ENCODE measurements at places on chromosomes 3 and 15.

DNA sequence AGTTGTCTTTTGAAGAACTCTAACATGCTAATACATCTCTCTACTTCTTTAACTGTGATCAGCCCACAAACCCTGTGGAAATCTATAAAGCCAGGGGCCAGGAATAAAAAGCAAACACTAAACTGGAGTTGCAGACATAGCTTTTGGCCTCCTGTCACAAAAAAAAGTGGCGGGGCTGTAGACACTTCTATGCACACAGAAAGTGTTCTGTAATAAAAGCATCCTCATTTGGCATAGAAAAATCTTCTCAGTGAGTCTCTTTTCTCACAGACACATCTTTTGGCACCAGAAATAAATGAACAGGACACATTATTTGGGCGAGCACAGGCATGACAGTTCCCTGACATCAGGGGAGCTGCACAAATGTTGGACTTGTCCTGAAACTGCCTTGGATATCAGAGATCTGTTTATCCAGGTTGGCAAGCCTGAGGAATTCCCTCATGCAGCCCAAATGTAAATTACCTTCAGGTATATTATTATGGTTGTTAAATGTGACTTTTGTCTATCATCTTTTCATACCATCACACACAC is 355.4 kb downstream of the FGF12 start:
- no peak for DNase-seq

- DNase-seq = no peak
These were observed 221.2 kb downstream of the SQOR start for GRCh38 chr15:45855907-45856579.

DNA sequence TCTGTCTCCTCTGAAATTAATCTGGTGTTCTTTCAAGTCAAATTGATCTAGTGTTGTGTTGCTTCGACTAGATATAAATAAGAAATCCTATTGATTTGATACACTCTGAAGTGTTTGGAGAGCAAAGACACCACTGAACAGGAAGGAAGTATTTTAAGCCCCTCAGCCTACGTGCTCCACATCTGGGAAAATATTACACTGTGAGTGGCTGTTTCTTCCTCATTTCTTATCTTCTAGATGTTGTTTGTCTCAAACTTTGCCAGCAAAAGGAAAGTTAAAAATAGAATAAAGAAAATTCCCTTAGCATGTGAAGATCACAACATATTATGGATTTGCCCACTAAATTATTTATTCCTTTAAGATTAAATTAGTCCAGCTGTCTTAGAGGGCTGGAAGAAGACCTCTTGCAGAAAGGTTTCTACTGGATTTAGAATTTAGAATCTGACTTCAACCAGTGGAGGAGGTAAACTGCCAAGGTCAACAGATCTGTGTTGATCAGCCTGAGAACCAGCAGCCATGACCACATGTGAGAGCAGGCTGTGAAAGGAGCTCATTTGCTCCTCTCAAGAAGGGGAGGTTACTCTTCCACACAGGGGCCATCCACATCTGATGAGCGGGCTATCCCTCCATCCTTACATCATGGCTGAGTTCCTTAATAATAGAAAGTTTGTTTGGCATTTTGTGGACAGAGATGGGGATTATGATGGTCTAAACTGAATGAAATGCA is 46.3 kb upstream of the ACKR4 start:
- no peak for DNase-seq

- no peak for DNase-seq
These were observed 73.3 kb downstream of the ANKRD28 start for GRCh38 chr3:15724446-15724845.

- no peak for DNase-seq
These were observed 57.4 kb upstream of the STXBP5L start for GRCh38 chr3:120850381-120851295.

- no peak for DNase-seq
These were observed 289.6 kb upstream of the C2CD4B start for GRCh38 chr15:62454567-62455172.

DNA sequence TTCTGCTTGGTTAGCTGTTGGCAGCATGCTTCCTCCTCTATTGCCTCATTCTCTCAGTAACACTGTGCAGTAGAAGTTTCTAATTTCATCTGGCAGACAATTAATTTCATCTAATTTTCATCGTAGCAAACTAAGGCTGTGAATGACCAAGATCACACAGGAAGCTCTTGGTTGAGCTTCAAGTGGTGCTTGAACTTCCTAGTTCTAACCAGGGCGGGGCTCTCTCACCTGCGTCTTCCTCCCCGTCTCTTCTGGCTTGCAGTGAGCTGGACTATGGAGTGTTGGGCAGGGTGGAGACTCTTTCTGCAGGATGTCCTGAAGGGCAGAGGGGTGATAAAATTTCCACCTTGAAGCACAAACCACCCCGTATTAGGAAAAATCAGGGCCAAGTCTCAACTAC is 2.0 kb upstream of the IL16 start:
- DNase-seq = no peak

DNA sequence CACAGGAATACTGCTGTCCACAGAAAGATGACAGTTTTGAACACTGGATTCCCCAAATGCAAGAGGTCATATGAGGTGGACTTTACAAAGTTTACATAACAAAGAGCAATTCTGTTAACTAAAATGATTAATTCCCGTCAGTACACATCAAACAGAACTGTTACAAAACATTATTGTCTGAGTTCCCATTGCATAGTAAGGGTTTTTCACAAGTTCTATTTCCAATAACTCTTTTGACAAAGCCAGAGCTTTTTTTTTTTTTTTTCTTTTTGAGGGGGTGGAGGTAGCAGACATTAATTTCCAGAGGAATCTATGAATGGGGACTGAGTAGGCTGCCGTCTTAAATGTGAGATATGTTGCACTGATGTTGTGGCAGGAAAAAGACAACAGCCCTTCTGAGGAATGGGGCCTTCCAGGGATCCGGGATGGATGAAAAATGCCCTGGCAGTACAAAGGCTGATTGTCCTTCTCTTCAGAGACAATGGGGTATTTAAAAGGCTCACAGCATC is 178.1 kb upstream of the KBTBD8 start:
- no peak for DNase-seq

DNA sequence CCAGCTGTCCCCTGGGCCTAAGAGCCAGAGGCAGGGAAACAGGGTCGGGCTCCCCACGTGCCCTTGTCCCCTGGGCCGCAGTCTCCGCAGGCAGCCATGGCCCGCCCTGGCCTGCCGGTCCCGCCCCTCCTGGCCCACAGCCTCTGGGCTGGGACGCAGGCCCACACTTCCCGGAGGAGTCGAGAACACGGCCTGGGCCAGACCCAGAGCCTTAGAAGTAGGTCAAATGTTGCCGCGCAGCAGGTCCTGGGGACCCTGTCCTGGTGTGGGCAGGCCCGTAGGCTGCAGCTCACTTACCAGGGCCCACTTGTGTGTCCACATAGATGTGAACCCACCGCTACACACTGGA is 4.3 kb upstream of the MYL3 start:
- DNase-seq = no peak

- DNase-seq = no peak
These were observed 437.7 kb downstream of the RAP2B start for GRCh38 chr3:153599685-153600084.

DNA sequence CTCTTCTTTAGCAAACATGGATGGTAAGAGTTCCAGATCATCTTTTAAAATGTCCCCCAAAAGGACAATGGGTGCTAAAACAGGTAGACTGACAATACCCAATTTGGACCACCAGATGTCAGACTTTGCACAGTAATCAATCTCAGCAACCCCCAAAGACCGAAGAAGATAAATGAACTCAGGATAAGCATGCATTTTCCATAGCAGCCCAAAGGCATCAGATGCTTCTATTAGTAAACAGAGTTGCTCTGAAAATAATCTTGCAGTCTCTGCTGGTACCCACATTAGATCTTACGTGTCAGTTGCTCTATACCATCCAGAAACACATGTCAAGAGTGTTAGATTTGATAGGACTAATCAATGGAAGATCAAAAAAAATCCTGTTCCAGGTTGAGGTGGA is 20.6 kb downstream of the MYH15 start:
- no peak for DNase-seq

DNA sequence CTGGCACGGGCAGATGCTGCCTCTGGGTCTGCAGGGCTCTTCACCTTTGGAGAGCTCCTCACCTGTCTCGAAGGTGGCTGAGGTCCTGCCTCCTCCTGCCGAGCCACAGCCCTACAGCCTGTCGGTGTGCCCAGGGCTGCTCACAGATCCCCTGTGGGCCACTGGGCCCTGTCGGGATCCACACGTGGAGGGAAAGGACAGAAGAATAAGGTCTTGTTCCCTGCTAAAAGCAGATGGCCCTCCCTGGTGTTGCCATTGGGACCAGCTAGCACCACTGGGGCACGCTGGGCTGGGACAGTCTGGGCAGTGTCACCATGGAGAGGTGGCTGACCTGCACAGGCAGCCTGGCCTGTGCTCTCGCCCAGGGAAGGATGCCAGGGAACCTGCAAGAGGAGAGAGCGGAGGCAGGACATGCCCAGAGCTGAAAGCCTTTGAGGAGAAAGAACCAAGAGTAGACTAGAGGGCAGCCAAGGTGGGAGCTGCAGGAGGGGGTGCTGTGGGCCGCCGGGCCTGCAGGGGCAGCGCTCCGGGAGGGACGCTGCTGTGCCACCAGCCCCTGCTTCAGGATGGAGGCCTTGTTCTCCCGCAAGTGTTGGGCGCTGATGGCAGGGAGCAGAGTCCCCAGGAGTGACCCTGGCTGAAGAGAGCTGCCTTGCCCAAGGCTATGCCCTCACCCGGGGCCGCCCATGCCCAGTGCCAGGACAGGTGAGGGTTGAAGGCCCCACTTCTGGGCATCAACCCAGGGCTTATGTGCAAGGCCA is 210.2 kb downstream of the XXYLT1 start:
- DNase-seq = no peak

DNA sequence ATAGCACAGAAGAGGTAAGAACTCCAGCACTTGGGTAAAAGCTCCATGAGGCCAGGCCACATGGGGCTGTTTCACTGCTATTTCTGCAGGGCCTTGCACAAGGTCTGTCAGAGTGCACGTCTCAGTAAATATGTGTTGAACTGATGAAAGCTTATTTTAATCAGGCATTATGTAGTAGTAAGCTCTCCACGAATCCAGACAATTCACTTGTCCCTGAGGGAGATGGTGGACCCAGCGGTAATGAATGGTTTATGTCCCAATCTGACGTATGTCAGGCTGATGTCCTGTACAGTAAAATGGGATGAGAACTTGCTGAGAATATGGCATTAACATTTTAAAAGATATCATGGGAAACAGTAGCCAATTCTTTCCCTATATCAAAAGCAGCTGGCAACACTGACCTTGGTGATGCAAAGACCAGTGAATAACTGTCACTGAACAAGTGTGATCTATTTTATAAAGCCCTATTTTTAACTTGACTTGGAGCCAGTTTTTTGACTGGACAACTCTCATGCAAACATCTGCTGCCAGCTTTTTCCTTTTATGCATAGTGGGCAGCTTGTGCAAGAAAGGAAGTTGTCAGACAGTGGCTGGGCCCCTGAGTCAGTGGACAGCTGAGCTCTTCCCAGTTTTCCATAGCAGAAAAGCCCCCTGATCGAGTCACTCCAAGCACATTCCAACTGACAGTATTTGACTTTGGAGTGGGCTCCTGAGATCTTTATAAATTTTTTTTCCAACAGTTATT is 519.8 kb upstream of the MDFIC2 start:
- DNase-seq = no peak

DNA sequence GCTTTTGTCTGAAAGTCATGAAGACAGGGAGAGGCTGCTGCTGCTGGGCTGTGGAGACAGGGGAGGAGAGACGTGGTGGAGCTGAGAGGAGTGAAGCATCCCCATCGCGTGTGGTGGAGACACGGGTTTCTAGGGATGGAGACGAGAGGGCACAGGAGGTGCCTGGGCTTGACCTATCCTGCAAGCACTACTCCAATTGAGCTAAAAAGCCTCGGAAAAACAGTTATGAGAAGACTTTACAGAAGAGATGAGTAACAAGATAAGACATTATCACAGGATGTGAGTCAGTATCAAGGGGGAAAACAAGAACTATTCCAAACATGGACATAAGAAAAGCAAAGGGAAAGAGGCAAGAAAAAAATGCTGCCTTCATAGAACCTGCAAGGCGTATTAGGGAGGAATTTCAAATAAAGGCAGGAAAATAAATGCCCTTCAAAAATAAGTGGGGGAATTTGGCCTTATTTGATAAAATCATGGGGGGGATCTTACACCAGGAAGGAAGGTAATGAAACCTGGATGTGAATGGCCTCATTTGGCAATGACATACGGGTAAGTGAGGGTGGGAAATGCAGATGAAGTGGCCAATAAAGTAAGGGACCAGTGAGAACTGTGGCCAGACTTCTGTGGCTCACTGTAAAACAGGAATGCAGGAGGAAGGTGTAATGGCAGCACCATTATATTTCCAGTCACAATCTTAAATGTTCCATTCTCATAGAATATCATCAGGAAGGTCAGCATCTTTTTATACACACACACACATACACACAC is 97.9 kb downstream of the PLD1 start:
- no peak for DNase-seq

GRCh38 chr15:66951531-66952320 is 113.7 kb upstream of the SMAD3 start:
- DNase-seq = no peak

- DNase-seq = no peak
These were observed 71.0 kb downstream of the B3GNT5 start for GRCh38 chr3:183324083-183324482.

GRCh38 chr3:154862265-154862664 is 217.9 kb upstream of the MME start:
- no peak for DNase-seq

GRCh38 chr3:194852831-194853508 is 167.3 kb downstream of the FAM43A start:
- no peak for DNase-seq

GRCh38 chr15:70902107-70902506 is 9.5 kb downstream of the LRRC49 start:
- no peak for DNase-seq

- DNase-seq = no peak
These were observed 213.2 kb downstream of the XXYLT1 start for GRCh38 chr3:195057716-195058115.

DNA sequence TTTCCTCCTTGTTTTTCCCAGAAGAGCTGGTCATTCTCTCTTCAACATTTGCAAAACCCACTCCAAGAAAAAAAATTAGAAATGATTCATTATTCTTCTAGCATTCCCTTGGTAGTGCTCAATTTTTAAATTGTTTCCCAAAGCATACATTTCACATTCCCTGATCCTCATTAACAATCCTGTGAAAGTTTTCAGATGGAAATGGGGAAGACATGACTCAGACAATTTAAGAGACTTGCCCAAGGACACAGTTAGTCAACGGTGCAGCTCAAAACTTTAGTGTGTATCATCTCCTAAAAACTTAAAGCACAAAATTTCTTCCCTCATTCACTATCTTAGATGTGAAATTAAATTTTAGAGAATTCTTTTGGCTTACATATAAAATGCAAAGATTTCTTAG is 17.1 kb upstream of the ABI3BP start:
- DNase-seq = no peak

GRCh38 chr15:31098491-31098917 is 3.0 kb downstream of the TRPM1 start:
- no peak for DNase-seq
